NCI-H510A (cell line): ENCODE measurements at places on chromosomes 4 and X.

DNA sequence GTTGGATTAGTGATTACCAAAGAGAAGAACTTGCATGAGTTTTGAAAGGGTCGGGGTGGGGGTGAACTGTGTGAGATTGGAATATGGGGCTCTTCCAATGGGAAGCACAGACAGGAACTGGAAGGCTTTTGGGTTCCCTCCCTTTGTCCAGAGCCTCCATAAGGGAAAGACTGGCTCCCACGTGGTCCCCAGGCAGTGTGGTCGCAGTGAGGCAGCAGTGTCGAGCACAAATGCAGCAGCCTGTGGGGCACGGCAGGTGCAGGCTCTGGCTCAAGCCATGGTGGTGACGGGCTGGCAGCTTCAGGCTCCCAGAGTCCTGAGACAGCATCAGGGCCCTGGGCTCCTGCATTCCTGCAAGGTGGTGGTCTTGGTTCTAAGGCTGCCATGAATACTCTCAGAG, 45.5 kb downstream of the VCX2 start:
- no peak for DNase-seq

DNA sequence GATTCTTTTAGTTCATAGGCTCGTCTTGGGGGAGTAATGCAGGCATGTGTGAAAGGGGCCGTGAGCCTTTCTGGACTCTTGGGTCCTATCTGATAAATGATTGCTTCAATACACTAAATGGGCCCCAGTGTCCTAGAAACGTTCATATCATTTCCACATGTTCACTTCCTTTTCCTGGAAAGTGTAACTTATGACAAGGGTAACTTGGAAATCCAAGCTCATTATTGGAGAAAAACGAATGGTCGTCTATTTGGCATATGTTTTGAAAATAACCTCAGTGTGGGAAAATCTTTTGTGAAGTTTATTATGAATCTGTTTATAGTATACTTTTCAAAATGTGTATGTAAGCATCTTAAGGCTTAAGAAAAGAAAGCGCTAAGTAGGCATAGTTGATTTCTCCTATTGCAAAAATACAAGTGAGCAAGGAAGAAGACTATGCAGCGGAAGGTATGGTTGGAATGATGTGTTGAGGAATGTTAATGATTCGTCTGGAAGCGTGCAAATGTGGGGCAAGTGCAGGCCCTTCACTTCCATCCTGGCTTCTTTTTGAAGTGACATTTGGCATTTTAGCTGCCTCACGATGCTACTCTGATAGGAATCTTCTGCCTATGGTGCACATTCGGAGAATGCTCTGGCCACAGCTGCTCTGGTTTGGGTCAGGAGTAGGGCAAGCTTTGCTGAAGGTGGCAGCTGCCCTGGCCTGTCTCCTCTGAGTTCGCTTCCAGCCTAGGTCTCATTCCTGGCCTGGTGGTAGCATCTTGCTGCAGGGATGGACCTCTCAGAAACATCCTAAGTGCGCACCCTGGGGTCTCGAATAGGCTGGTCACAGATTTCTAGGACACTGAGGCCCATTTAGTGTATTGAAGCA, 49.5 kb upstream of the STOX2 start:
- no peak for DNase-seq

DNA sequence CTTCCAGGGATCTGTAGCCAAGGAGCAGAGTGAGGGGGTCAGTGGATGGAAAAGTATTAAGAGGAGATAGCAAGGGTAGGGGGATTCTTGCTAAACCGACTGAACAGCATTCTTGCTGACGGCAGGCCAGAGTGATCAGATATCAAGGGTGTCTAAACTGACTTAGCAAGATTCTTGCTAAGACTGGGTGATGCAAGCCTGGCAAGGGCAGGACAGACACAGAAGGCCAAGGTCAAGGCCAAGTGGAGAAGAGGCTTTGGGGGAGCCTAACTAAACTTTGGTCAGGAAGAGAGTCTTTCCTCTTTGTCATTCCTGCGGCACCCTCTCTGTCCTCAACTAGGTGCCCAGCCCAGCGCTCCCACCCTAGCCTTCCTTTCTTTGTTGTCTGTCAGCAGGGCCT, 799 bp downstream of the XPNPEP2 start:
- no peak for DNase-seq

- no peak for DNase-seq
These were observed 8.2 kb downstream of the RTL3 start for GRCh38 chrX:78650906-78651437.

- no peak for DNase-seq
These were observed 459.8 kb downstream of the FSTL5 start for GRCh38 chr4:161704040-161704439.

GRCh38 chr4:164023214-164023613, 528.7 kb downstream of the TMA16 start:
- DNase-seq: no peak

DNA sequence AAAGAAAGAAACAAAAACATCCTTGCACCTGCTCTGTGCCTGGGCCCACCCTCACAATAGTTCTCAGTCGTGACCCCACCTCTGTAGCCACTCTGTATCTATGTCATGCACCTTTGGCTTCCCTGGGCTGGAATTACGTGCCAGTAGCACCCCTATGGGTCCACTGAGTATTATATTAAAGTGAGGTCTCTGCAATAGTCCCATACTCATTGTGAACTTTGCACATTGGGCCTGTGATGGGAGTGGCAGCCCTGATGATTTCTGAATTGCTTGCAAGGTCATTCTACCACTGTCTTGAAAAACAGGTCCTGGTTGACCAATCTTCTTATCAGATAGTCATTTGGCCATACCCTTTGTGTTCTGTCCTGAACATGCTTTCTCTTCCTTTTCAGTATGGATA, 1012.1 kb downstream of the RAB28 start:
- DNase-seq: no peak

GRCh38 chr4:40254608-40255392, 58.0 kb downstream of the RHOH start:
- no peak for DNase-seq

DNA sequence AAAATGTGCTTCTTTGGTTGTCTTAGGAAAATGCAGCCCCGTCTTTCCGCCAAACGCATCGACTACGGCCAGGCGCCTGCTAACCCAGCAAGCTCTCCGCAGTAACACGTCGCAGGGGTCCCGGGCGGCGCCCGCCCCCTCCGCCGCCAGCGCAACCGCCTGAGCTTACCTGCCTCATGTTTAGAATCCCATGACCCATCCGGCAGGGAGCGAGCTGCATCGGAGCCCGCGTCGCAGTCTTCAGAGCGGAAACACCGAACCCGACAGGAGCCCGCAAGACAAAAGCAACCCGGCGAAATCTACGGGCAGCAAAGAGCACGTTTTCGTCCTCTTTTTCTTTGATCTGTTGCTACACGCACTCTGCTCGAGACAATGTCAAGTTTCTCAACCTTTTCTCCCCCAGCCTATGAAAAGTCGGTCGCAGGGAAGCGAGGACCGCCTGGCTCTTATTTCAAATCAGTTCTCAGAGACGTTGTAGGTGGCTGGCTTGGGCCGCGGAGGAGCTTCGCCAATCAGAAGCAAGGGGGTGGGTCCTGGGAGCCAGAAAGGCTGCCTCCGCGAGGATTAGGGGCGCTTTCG, at the start of gene MID1:
Gene MID1, minus strand, starts transcription at position 465 of the 579 bp plus-strand sequence. CDS start 53,038 bp downstream, outside the sequence.
- DNase-seq: peak; percentile 44

- no peak for DNase-seq
These were observed 40.4 kb upstream of the PCDH18 start for GRCh38 chr4:137572647-137573046.

- DNase-seq: no peak
These were observed 158.3 kb downstream of the CPE start for GRCh38 chr4:165537028-165537648.

DNA sequence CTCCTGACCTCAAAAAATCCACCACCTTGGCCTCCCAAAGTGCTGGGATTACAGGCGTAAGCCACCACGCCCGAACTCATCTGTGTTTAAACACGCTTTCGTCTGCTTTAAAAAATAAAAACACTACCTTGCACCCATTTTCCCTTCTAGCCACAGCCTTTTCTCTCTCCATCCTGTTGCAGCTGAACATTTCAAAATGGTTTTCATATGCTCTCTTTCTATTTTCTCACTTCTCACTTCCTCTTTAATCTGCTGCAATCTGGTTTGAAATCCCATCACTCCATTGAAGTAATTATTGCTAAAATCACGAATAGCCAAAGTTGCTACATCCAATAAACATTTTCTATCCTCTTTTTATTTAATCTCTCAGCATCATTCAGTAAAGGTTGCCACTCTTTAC, 70.0 kb downstream of the DCHS2 start:
- DNase-seq: no peak

GRCh38 chr4:150119492-150119891, 41.2 kb downstream of the DCLK2 start:
- no peak for DNase-seq

DNA sequence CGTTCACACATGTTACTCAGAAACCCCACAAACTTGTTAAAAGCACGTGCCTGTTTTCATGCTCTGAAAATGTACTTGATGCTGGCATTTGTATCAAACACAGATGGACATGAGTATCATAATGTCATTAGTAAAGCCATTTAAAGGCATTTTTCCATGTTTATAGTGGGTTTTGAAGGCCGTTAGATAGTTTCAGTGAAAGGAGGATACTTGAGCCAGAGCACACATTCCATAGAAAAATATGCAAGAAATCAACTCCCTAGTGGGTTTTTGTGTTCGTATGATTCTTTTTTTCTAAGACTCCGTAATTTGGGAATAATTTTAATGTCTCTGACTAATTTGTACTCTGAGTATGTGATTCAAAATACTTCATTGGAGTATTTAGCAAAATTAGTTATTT, 216.2 kb upstream of the BMP3 start:
- DNase-seq: no peak

GRCh38 chr4:20904966-20905365, 204.7 kb downstream of the PACRGL start:
- no peak for DNase-seq

DNA sequence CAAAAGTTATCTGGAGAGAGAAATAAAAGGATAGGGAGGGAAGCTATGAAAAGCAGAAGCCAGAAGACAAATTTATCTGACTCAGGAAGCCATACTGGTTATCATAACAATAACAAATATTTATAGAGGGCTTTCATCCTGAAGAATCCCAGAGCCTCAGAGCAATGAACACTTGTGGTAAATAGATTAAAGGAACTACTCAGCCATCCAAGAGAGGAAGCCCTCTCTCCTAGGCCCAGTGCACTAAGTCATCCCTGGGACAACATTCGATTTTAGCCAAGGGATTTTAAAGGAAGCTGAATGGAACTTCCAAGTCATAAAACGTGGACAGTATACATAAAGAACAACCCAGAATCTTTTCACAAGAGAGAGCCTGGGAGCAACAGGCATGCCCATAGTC, 76.9 kb downstream of the COL4A6 start:
- DNase-seq: no peak

GRCh38 chr4:90081432-90082144, 45.6 kb upstream of the CCSER1 start:
- peak; percentile 10 for DNase-seq

- no peak for DNase-seq
These were observed 1.0 kb upstream of the RELL1 start for GRCh38 chr4:37687194-37687562.

- peak; percentile 24 for DNase-seq
These were observed 17.9 kb upstream of the NSUN7 start for GRCh38 chr4:40731792-40732245.

- DNase-seq: no peak
These were observed 123.4 kb downstream of the COL25A1 start for GRCh38 chr4:109179061-109179460.

GRCh38 chr4:138910914-138911336, 104.7 kb upstream of the NOCT start:
- peak; percentile 84 for DNase-seq

DNA sequence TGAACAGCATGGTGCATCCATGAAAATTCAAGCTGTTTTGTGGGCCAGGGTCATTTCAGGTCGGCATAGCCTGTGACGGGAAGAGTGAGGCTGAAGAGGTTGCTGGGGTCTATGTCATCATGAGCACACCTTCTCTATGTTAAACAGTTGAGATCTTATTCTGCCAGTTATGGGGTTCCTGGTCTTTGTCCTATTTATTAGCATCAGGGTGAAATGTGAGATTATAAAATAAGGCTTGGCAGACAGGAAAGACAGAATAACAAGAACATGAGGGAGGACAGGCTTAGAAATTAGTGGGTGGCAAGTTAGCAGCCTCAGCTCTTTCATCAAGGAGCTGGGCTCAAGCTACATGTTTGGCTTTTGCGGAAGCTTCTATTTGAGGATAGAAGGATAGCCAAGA, 51.7 kb upstream of the CLNK start:
- no peak for DNase-seq
